Activated CD4-positive, CD25-positive, alpha-beta regulatory T cell treated with anti-CD3 and anti-CD28 coated beads, Interleukin-2, amount 50 U/mL, for 16 hours (primary cell): ENCODE measurements at places on chromosomes 5 and 9.

- DNase-seq = no peak
Measured at GRCh38 chr5:158521995-158522394, 577.7 kb downstream of the EBF1 start.

DNA sequence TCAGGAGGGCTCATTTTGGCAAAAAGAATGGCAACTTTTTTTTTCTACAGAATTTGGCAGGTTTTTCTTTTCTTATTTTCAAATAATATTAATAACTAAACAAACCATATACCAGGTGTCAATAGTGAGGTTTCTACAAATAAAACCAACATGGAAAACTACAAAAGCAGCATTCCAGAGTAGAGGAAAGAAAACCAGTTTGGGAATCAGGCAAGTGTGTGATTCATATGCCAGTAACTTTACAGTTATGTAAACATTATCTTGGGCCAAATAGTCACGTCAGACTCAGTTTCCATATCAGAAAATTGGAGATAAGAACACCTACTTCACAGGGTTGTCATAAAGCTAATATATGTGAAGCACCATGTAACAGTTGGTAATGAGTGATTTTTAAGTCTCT lies 51.7 kb downstream of the FBXW11 start:
- DNase-seq = no peak

DNA sequence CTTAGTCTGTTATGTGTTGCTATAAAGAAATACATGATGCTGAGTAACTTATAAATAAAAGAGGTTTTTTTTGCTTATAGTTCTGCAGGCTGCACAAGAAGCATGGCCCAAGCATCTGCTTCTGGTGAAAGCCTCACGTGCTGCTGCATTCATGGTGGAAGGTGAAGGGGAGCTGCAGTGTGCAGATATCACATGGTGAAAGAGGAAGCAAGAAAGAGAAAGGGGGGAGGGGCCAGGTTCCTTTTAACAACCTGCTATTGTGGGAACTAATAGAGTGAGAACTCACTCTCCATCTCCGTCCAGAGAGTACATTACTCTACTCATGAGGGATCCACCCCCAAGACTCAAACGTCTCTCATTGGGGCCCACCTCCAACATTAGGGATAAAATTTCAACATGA lies 12.5 kb upstream of the PARP8 start:
- DNase-seq = no peak

GRCh38 chr5:164002214-164002613 lies 496.8 kb downstream of the MAT2B start:
- no peak for DNase-seq

GRCh38 chr9:81031422-81032029 lies 657.8 kb downstream of the TLE1 start:
- no peak for DNase-seq

DNA sequence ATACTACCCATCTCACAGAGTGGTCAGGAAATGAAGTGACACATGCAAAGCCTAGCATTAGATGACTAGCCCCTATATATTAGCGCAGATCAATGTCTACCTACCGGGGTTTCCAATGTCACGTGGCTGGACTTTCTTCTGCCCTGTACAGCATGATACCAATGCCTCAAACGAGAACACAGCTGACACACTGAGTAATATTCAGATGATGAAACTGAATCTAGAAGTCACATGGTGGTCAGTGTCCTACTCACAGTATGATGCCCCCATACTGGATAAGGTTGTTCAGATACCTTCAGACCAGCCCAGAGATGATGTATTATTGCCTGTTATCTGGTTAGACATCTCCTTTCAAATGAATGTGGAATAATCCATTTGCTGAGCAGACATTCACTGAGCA lies 71.1 kb upstream of the FRRS1L start:
- no peak for DNase-seq
